Heart right ventricle (tissue), 16 donors: ENCODE measurements at places on chromosomes 5 and 9.

GRCh38 chr5:155938051-155938450, 388.9 kb upstream of the SGCD start:
- peaks cover 6% of the 10 kb centered on the region for H3K4me1 ChIP-seq
- no peak for DNase-seq
- H3K27ac ChIP-seq = no peak overlapping the region
- no peaks in the 10 kb centered on the region for H3K36me3 ChIP-seq
- no peak overlapping the region for H3K4me3 ChIP-seq
- H3K27me3 ChIP-seq = no peaks in the 10 kb centered on the region

DNA sequence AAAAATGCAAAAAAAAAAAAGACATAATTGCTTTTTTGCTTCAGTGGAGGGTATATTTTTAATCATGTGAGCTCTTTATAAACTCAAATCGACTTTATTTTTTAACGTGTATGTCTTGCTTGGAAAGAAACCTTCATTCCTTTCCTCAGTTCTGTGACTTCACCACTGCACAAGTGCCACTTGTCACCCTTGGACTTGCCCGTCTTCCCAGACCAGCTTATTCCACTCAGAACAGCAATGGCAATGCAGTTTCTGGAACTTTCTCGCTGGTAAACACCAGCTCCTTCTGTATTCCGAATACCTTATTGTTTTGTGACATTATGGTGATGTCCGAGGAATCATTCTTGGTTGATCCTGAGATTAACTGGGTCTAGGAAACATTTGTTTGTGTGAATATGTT, 440.5 kb upstream of the ADAMTS16 start:
- H3K27me3 ChIP-seq = no peaks in the 10 kb centered on the region
- no peaks in the 10 kb centered on the region for H3K4me1 ChIP-seq
- no peak overlapping the region for H3K27ac ChIP-seq
- H3K36me3 ChIP-seq = no peaks in the 10 kb centered on the region
- H3K4me3 ChIP-seq = no peak overlapping the region
- DNase-seq = no peak

DNA sequence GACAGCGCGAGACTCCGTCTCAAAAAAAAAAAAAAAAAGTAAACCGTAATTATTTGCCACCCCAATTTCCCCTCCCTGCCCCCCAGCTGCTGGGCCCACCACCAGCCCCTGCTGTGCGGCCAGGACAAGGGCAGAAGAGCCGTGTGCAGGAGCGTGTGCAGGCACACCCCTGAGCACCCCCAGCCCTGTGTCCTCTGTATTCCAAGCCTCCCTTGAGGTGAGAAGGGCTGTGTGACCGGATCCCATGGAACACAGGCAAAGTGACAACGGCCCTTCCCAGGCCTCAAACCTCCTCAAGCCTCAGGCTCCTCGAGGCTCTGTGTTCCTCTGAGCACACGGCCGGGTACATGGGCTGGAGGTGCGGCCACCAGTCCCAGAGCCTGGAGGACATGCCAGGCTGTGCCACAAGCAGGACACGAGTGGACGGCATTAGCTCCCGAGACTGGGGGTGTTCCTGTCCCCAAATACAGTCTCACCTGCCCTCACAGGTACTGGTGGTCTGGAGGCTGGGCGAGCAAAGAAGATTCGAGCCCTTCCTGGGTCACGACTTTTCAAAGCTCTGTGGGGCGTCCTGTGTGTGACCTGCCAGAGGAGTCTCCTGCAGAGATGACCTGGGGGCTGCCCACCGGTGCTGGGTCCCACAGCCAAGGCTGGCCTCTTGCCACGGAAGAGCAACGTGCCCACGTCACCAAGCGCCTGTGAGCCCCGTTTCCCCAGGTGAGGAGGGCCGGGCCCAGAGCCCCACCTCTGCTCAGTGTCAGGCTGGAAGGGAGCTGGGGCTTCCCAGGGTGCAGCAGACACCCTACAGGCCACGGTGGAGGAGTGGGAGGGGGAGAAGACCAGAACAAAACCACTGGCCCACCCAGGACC, 47.1 kb upstream of the SIMC1 start:
- DNase-seq = no peak
- H3K4me3 ChIP-seq = no peak overlapping the region
- H3K4me1 ChIP-seq = no peaks in the 10 kb centered on the region
- no peaks in the 10 kb centered on the region for H3K36me3 ChIP-seq

- H3K4me3 ChIP-seq = no peak overlapping the region
- no peak overlapping the region for H3K27ac ChIP-seq
- H3K27me3 ChIP-seq = no peaks in the 10 kb centered on the region
- H3K36me3 ChIP-seq = no peaks in the 10 kb centered on the region
- DNase-seq = no peak
- no peaks in the 10 kb centered on the region for H3K4me1 ChIP-seq
These were observed 103.5 kb downstream of the ACER2 start for GRCh38 chr9:19512103-19512832.

DNA sequence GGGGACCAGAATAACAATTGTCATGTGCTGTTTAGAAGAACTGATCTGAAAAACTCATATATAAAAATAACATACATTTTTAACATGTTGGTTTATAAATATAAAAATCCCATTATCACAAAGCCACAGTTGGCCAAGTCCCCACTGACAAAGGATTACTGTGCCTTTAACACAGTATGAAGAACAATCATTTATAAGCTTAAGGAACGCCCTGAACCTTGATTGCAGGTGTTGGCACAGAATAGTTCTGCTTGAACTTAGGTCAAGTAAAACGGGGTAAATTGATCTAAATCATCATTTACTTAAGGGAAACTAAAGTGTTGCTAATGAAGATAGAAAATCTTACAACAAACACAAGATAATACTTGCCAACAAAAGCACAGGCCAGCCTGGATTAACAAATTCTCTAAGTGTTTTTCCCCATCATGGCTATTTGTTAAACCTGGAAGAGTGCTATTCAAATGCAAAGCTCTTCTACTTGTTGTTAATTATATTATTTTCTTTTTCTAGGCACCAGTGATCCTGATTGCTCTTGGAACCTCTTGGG, 46.1 kb downstream of the ASTN2 start:
- H3K4me3 ChIP-seq = no peak overlapping the region
- no peak overlapping the region for H3K27ac ChIP-seq
- no peak for DNase-seq
- H3K4me1 ChIP-seq = no peaks in the 10 kb centered on the region
- H3K36me3 ChIP-seq = no peaks in the 10 kb centered on the region

GRCh38 chr5:56712895-56713591, 102.3 kb upstream of the MAP3K1 start:
- no peak overlapping the region for H3K4me3 ChIP-seq
- no peaks in the 10 kb centered on the region for H3K36me3 ChIP-seq
- DNase-seq = no peak

GRCh38 chr9:1939466-1939865, 75.7 kb upstream of the SMARCA2 start:
- H3K36me3 ChIP-seq = no peaks in the 10 kb centered on the region
- H3K4me3 ChIP-seq = no peak overlapping the region
- no peak for DNase-seq
- H3K27me3 ChIP-seq = peaks cover 7% of the 10 kb centered on the region

DNA sequence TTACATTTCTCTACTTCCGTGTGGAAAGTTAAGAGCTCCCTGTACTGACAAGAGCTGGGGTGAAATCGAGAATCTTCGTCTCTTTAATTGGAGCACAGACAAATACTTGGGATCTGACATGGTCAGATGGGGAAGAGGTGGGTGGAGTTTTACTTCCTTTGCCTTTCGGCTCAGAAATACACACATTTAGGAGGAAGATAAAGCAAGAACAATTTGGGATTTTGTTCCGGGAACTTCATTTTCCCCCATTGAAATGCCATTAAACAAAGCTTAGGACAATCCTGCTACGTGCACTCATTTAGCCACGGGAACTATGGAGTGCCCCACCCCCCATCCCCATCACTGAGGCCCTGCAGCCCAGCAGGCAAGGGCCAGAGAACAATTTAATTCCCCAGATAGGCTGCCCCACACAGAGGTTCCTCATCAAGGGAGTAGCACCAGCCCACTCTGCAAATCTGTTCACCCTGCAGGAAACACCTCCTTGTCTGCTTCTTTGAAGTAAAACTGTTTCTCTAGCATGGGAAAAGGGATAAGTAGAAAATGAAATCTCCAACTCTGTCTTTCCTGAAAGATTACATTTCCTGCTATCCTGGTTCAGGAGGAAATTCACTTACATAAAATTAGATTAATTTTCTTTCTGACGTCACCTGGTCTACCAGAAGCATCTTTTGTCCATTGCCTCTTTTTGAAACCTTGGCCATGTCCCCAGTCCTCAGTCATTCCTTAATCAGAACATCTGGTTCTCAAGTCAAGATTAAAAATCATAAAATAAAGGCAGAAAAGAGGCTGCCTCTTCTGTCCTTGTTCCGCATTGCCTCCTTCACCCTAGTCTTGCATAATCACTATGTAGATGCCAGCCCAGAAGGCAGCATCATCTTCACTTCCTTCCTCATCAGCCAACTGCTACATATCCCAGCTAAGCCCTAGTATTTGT, 206.4 kb downstream of the ENC1 start:
- H3K4me1 ChIP-seq = peaks cover 8% of the 10 kb centered on the region
- no peaks in the 10 kb centered on the region for H3K27me3 ChIP-seq
- no peak overlapping the region for H3K4me3 ChIP-seq
- H3K36me3 ChIP-seq = no peaks in the 10 kb centered on the region

GRCh38 chr5:8386719-8387288, 517.9 kb downstream of the MTRR start:
- H3K4me1 ChIP-seq = no peaks in the 10 kb centered on the region
- DNase-seq = no peak

DNA sequence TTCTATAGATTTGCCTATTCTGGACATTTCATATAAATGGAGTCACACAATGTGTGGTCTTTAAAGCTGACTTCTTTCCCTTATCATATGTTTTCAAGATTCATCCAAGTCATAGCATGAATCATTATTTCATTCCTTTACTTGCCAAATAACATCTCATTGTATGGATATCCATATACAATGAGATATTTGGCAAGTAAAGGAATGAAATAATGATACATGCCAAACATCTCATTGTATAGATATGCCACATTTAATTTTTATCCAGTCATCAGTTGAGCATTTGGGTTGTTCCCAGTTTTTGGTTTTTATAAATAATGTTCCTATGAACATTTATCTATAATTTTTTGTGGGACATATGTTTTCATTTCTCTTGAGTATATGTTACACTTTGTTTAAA, 20.5 kb upstream of the OR2K2 start:
- H3K4me1 ChIP-seq = no peaks in the 10 kb centered on the region
- no peak overlapping the region for H3K27ac ChIP-seq
- no peaks in the 10 kb centered on the region for H3K27me3 ChIP-seq
- H3K4me3 ChIP-seq = no peak overlapping the region
- DNase-seq = no peak

DNA sequence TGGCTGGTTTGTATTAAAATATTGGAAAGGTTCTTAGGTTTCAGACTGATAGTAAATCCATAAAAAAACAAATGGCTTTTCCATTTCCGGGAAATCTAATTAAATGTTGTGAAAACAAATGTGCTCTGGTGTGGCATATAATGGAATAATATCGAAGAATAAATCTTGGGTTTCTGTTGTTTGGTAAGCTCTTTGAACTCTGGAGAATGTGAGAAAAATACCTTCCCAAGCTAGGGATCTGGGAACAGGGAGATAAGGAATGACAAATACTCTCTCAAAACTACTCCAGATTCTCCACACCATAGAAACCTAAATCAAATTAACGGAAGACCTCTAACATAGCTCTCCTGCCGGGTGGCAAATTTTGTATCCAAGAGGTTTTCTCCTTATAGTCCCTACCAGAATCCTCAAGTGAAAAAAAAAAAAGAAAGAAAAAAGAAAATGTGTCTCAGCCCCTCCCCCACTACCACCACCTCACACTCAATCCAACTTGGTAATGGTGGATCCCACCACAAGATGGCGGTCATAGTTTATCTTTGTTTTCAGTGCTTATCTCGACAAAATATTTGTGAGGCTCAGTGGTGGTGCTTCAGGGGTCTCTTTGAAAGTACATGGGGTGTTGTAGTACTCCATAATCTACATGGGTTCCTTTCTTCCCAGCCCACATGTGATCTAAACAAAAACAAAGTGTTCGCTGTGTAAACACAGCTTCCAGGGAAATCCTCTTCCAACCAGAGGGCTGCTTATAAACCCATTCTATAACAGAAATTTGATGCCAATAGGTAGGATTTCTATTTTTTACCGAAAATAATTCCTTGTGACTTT, 54.5 kb upstream of the FST start:
- H3K4me3 ChIP-seq = no peak overlapping the region
- H3K27me3 ChIP-seq = no peaks in the 10 kb centered on the region
- H3K27ac ChIP-seq = no peak overlapping the region
- H3K36me3 ChIP-seq = no peaks in the 10 kb centered on the region
- no peak for DNase-seq

- H3K27ac ChIP-seq = no peak overlapping the region
- H3K4me1 ChIP-seq = peaks cover 7% of the 10 kb centered on the region
- H3K27me3 ChIP-seq = peaks cover 19% of the 10 kb centered on the region
- H3K4me3 ChIP-seq = no peak overlapping the region
- H3K36me3 ChIP-seq = no peaks in the 10 kb centered on the region
These were observed 2.4 kb upstream of the FGD3 start for GRCh38 chr9:92944921-92945320.

DNA sequence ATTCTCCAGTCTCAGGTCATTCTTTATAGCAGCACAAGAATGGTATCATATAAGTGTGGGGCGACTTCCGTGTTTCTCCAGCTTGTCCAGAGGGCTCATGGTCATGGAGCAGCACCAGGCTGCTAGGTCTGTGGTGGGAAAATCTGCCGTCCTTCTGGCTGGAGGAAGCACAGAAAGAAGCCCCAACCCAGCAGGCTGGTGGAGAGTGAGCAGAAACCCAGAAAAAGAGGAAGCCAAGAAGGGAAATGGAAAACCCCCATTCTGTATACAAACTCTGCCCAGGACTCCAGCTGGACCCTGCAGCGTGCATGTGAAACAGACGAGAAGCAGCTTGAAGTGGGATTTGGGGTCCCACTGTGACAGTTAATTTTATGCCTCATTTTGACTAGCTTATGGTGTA, 34.3 kb upstream of the OLFM1 start:
- no peaks in the 10 kb centered on the region for H3K4me1 ChIP-seq
- no peaks in the 10 kb centered on the region for H3K36me3 ChIP-seq
- no peak overlapping the region for H3K27ac ChIP-seq
- no peak overlapping the region for H3K4me3 ChIP-seq
- H3K27me3 ChIP-seq = no peaks in the 10 kb centered on the region

DNA sequence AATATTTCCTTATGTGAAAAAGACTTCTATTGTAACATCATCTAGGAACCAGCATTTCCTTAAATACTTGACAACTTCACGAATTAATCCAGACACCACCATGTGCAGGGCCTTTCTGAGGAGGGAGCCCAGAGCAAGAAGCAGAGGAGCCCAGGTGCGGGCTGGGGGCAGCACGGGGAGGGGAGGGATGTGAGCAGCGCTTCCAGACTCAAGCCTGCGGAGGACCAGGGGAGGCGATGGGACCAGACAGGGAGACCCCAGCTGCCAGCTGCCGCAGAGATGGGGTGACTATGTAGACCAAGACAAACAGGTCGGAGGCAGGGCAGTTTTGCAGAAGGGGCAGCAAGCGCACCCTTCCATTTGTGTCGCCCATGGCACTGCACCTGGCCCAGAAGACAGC, 596.1 kb downstream of the IRX1 start:
- H3K36me3 ChIP-seq = no peaks in the 10 kb centered on the region
- no peaks in the 10 kb centered on the region for H3K4me1 ChIP-seq
- no peak overlapping the region for H3K27ac ChIP-seq
- DNase-seq = no peak

GRCh38 chr5:62578540-62578939, at the start of gene LRRC70:
Gene LRRC70, plus strand, starts transcription at chr5:62578819. Its CDS starts 620 bp downstream, at chr5:62579439.
- H3K27me3 ChIP-seq = no peaks in the 10 kb centered on the region
- DNase-seq = no peak
- H3K4me1 ChIP-seq = peaks cover 19% of the 10 kb centered on the region
- no peaks in the 10 kb centered on the region for H3K36me3 ChIP-seq
